ENCODE measurements at places on chromosomes 11 and 22. TPM values are rescaled to one million over a fixed set of nuclear protein-coding genes. Genes with fewer than 3 reads are reported as not detected.

Gene HTR3A
- total RNA-seq = not detected

Gene GTSE1
- 31.9 TPM for total RNA-seq

Gene SCGB1C1
- total RNA-seq = not detected

Gene WT1
- 0.96 TPM for total RNA-seq

Gene SUSD2
- total RNA-seq = 0.26 TPM

Gene EHF
- total RNA-seq = not detected

Gene ELMOD1
- 1.4 TPM for total RNA-seq

Gene C1QTNF5
- total RNA-seq = 9.1 TPM

Gene ANO5
- total RNA-seq = not detected

Gene DUSP8
- total RNA-seq = not detected

Gene CADM1
- total RNA-seq = 0.69 TPM

Gene SCO2
- 7.7 TPM for total RNA-seq

- DNase-seq = no peak
Measured at GRCh38 chr11:121670805-121671282, 218.1 kb upstream of the SORL1-AS1 start.

DNA sequence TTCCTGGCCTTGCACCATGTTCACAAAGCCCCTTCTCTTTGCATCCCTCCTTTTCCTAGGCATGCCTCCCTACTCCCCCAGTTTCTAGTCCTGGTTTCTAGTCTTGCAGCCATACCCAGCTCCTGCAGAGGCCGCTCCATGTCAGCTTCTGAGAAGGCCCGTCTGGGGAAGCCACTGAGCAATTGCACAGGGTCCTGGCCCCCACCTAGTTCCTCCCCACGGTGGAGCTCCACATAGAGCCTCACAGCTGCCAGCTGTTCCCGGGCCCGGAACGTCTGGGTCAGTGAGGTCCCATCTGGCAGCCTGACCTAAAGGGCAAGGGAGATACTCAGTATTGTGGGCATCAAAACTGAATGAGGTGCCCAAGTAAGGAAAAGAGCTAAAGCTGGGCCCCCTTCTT lies 2.2 kb downstream of the UBXN1 start:
- no peak for DNase-seq

- no peak for DNase-seq
Measured at GRCh38 chr11:109123816-109124787, 297.9 kb upstream of the C11orf87 start.

- DNase-seq = no peak
Measured at GRCh38 chr11:9605742-9606141, 32.3 kb downstream of the WEE1 start.

DNA sequence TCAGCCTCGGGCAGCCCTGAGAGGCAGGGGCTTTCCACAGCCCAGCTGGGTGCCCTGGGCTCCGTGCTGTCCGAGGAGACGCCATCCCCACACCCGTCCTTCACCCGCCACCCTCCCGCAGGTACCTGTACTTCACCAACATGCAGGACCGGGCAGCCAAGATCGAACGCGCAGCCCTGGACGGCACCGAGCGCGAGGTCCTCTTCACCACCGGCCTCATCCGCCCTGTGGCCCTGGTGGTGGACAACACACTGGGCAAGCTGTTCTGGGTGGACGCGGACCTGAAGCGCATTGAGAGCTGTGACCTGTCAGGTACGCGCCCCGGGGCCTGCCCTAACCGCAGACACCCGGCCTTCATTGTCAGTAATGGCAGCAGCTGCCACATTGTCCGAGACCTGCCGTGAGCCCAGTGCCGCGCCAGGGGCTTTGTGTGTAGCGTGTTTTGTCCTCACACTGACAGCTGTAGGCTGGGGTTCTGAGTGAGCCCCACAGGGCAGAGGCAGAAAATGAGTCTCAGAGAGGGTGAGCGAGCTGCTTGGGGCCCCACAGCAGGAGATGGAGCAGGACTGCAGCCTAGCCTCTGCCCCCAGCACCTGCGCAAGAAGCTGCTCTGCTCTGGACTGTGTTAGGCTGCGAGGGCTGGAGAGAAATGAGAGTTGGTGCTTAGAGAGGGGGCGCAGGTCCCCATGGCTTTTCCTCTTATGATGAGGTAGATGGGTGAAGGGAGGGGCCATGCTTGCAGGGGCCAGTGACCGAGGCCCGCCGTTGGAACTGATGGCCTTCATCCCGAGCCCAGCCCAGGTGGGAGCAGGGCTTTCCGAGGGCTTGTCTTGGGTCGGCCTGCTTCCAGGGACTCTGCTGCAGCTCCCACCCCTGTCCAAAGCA lies 35.3 kb upstream of the PPP6R3 start:
- no peak for DNase-seq

DNA sequence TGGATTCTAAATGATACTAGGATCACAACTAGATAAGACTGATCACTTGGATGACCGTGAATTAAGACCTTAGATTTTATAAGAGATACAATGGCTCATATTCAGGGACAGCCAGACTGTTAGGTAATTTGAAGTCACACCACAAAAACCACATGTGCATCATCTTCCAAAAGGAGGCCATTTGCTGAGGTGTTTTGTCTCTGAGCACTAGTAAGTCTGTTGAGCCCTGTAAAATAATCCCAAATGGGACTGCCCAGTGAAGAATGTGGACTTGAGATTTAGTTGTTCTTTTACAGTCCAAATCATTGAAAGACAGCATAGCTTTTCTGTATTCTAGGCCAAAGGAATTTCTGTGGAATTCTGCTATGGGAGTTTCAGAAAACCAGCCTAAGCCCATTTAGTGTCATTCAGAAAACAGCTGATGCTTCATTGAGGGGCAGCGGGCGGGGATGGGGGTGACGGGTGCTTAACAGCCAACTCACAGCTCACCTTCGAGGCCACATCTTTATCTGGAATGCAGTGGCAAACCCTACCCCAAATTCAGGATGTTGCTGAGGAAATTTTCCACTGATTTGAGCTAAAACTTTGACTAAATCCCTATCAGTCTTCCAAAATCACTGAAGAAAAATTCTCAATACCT lies 80.1 kb upstream of the BIRC3 start:
- DNase-seq = peak; percentile 74

GRCh38 chr11:119148720-119149017 lies 183 bp upstream of the ABCG4 start:
- no peak for DNase-seq

- no peak for DNase-seq
Measured at GRCh38 chr11:114215871-114216795, 80.1 kb upstream of the NNMT start.

DNA sequence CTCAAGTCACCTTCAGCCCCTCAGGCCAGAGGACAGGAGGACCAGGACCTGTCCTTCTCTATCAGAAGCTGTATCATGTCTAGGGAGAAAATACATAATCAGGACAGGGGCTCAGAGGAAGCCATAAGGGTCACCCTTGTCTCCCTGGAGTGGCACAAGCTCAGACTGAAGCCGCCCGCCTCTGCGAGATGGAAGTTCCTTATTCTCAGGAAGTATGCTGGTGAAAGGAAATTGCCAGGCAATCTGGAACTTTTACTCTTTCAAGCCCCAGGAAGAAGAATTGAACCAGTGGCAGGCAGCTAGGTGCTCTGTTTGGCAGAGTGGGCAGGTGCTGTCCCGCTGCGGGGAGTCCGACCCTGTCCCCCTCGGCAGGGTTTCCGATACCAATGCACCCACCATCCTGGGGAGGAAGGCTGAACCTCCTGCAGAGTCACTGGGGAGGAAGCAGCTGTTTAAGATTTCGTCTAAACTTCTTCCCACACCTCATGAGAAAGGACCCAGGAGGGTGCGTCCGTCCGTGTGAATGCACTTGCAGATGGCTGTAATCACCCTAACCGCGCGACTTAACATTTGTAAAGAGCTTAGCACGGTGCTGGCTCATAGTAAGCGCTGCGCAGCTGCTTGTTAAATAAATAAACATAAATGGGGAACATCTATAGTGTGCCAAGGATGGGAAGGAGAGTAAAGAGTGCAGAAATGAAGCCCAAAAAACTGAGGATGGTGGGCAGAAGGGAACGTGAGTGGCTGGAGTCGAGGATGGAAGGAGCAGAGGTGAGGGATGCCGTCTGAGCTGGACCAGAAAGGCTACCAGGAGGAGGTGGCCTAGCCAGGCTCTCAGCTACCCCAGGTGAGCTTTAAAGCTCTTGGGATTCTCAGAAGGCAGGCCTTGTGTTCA lies 5.0 kb upstream of the ANO1 start:
- peak; percentile 12 for DNase-seq

- no peak for DNase-seq
Measured at GRCh38 chr22:43886231-43886630, 5.6 kb downstream of the PNPLA5 start.

GRCh38 chr11:16604794-16605388 lies 133.6 kb upstream of the C11orf58 start:
- peak; percentile 42 for DNase-seq

- peak; percentile 81 for DNase-seq
Measured at GRCh38 chr11:82978422-82979099, 77.0 kb downstream of the DDIAS start.

GRCh38 chr22:45703758-45704157 lies 32.1 kb downstream of the ATXN10 start:
- DNase-seq = no peak

- peak; percentile 73 for DNase-seq
Measured at GRCh38 chr22:29716814-29717545, 2.8 kb upstream of the CABP7 start.

DNA sequence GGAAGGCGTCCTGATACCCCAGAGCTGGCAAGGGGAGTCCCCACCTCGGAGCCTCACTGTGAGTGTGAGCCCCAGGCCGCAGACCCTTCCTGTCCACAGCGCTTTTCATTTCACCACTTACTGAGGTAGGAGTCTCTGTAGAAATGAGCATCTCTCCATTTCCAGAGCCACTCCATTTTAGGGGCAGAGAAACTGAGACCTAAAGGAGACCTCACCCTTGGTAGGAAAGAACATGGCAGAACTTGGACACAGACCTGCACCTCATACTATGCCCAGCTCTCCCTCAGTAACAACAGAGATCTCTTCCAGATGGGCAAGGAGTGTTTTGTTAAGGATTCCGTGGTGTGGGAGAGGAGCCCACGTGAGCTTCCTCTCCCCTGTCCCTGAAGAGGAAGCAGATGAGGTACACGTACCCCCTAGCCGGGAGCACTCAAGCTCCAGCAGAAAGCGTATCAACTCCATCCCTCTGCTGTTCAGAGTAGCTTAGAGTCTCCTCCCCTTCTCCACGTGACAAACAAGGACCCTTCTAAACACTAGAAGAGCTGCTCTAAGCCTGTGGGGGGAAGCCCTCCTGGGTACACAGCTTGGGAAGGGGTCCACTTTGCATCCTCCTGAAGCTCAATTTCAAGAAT lies 532 bp upstream of the VSIG2 start:
- DNase-seq = no peak

DNA sequence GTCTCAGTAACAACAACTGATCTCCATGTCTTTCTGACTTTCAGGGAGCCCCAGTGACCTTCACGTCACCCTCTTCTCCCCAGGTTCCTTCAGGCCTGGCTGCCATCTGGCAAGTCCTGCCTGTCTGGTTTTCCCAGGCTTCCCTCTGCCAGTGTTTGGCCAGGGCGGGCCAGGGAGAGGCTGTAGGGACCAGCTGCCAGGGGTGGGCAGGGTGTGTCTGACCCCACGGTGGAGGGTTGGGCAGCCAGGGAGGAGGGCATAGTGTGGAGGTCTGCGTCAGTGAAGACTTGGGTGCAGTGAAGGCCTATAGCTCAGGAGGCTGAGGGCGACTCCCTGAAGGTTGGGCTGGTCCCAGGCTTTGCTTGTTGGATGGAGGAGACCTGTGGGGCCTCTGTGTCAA lies 11.9 kb upstream of the MRGPRX2 start:
- DNase-seq = no peak

DNA sequence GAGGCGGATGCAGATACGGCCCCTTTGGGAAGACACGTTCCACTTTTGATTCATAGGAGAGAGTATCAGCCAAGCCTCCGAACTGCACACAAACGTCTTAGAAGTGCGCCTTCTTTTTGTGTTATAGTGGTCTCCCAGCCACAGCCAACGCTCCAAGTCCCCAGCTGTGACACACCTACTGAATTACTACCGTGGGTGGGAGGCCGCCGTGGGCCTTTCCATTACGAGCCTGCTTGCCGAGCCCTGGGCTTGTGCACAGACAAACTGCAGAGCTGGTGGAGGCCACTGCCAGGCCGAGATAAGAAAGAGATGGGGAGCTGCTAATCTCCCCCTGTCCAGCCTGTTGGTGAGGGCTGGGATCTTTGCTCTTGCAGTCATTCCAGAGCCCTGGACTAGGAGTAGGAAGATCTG lies 761 bp downstream of the HMBS start:
- no peak for DNase-seq

- no peak for DNase-seq
Measured at GRCh38 chr11:59000003-59000402, 60.7 kb downstream of the GLYATL1 start.

GRCh38 chr11:108302121-108302785 lies 79.4 kb downstream of the ATM start:
- DNase-seq = peak; percentile 56

DNA sequence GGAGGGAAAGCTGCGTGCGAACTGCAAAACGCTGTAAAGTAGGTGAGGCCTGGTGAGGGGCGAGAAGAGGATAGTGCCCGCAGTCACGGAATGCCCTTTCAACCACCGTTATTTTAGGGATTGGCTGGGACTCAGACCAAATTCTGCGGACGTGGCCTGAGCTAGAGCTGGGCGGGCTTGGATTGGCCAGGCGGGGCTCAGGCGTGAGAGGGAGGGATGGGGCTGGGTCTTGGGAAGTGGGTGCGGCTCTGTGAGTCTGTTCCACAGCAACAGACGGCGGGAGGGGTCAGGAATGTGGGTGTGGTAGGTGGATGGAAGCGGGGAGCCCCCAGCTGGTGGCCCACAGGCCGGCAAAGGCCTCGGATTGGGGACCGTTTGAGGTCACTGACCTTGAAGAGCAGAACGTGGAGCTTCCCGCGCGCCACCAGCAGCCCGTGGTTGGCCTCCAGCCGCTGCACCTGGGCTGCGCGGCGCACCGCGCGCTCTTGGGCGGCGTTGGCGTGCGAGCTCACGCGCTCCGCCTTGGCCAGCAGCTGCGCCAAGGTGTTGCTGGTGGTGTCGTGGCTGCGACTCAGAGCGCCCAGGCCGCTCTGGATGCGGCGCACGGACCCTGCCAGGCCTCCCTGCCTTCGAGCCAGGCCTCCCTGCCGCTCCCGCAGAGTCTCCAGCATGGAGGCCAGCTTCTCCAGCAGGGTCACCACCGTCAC lies 444 bp downstream of the CAVIN3 start:
- peak; percentile 92 for DNase-seq

DNA sequence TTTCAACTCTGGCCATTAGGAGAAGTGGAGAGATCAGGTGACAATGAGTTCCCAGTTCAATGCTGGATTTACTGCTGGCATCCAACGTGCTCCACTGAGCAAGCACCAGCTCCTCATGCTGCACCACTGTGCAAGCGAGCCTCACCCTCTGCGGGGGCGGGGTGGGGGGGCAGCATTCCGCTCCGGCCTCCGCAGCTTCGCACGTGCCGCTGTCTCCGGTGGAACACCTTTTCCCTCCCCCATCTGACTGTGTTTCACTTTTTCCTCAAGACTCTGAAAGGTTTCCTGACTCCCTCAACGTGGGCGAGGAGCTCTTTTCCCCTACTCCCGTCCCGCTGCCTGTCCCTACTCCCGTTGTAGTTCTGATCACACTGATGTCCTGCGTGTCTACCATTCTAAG lies 835 bp upstream of the RHOD start:
- no peak for DNase-seq

DNA sequence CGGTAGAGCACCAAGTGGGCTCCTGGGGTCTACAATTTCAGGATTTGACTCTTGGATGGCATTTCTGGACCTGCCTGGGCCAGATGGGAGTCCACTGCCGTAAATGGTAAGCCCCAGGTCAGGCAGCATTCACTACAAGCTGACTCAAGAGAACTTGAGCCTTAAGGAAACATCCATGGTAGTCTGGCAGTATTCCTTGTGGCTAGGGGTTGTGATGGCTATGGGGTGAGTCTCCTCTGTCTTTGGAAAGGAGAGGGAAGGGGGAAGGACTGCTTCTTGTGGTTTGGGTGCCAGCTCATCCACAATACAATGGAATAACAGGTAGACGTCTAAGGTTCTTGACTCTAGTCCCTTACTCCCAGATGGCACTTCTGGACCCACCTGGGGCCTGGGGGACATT lies 32.3 kb upstream of the POU2AF2 start:
- no peak for DNase-seq
